ENCODE measurements at places on chromosomes 5 and 9. TPM values are rescaled to one million over a fixed set of nuclear protein-coding genes. Genes with fewer than 3 reads are reported as not detected.

The SNX24 gene
- total RNA-seq, result 13.2 TPM

The PCDHGA8 gene
- total RNA-seq, result 1.6 TPM

The POU5F2 gene
- total RNA-seq, result 3.9 TPM

The MYOT gene
- total RNA-seq, result not detected

The SPDL1 gene
- 60.5 TPM for total RNA-seq

The SLC36A2 gene
- not detected for total RNA-seq

The QRFP gene
- total RNA-seq, result not detected

The ORM2 gene
- not detected for total RNA-seq

The ADGRD2 gene
- total RNA-seq, result not detected

The SH3GL2 gene
- 0.13 TPM for total RNA-seq

The POLE3 gene
- total RNA-seq, result 64.5 TPM

The GPR150 gene
- 0.29 TPM for total RNA-seq

The TGFBI gene
- total RNA-seq, result 11.7 TPM

The PDCD1LG2 gene
- 16.1 TPM for total RNA-seq

The EQTN gene
- not detected for total RNA-seq

The CCDC192 gene
- not detected for total RNA-seq

The MCC gene
- 38.6 TPM for total RNA-seq

The CKMT2 gene
- not detected for total RNA-seq

The F2R gene
- 213 TPM for total RNA-seq

The CACNA1B gene
- total RNA-seq, result 0.14 TPM

The OTP gene
- not detected for total RNA-seq

The RASGEF1C gene
- total RNA-seq, result not detected

The CDC25C gene
- total RNA-seq, result 13.0 TPM

The PTGES gene
- not detected for total RNA-seq

Measured in thoracic aorta endothelial cell (primary cell).